Cardiac fibroblast (primary cell): ENCODE measurements at places on chromosomes 5 and 9.

DNA sequence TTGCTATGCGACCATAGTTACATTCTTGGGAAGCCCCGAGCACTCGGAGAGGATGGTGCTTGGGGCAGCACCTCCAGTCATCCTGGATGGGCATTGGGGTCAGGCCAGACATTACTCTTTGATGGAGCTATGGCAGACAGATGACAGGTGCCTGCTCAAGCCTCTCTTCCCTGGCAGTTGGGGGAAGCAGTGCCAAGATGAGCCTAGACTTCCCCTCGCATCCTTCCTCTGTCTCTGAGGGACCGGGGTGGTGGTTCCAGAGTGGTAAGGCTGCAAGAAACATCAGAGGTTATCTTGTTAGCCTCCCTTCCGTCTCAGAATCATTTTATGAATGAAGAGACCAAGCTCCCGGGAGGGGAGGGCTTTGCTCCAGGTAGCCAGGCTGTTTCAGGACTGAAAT, 2.8 kb upstream of the HMCN2 start:
- no peak for DNase-seq

- DNase-seq = no peak
These were observed 498.9 kb upstream of the WWC1 start for GRCh38 chr5:167792514-167792913.

GRCh38 chr5:51618234-51618633, 235.0 kb downstream of the ISL1 start:
- no peak for DNase-seq

GRCh38 chr9:124764774-124765438, 6.2 kb downstream of the NR6A1 start:
- peak; percentile 41 for DNase-seq
